Hematopoietic multipotent progenitor cell treated with erythropoietin and hydrocortisone succinate and interleukin-3 and kit ligand, for 15 days (in vitro differentiated cells): ENCODE measurements at places on chromosomes 16 and 17.

GRCh38 chr17:74639704-74640151 is 16.2 kb upstream of the CD300E start:
- DNase-seq, result no peak

DNA sequence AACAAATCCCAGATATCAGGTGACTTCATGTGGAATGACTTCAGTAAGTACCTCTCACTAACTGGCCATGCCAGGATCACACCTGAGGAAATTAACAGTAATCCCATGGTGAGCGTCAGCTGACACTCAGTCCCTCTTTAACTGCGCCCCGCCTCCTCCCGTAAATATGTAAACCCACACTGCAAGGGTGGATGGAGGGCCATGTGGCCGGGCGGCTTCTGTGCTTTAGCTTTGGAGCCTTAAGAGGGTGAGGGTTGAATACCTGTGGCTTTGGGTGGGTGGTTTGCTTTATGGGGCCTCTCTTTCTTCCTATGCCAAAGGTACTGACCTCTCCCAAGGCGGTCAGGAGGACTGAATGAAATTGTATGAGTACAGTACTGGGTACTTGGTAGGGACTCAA is 141.7 kb downstream of the MRM1 start:
- no peak for DNase-seq

- DNase-seq, result peak; percentile 35
These were observed 21.3 kb downstream of the SRCIN1 start for GRCh38 chr17:38584350-38584925.

DNA sequence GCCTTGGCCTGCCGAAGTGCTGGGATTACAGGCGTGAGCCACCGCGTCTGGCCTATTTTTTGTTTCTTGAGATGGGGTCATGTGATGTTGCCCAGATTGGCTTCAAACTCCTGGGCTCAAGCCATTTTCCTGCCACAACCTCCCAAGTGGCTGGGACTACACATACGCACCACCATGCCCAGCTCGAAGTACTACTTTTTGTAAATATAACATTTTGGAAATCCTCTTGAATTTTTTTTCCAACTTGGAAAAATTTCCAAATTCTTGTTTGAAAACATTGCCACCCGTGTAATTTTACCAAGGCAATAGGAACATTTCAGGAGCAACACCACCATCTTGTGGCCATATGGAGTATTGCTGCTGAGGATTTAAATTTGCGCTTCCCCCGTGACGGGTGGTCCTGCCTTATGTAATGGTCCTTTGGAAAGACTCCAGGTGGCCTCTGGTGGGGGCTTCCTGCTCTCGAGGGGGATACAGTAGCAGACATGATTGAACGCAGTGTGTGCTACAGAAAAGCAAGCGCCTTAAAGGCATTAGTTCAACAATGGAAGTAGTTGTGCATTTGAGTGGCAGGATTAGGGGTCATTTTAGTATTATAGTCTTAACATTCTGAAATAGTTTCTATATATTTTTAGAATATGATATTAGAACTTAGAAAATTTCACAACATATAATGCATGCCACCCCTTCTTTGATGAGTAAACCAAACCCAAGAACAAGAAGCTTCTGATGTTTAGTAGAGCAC is 8.0 kb downstream of the FLYWCH1 start:
- peak; percentile 77 for DNase-seq

- DNase-seq, result no peak
These were observed 25.7 kb downstream of the AKAP1 start for GRCh38 chr17:57110579-57111325.

DNA sequence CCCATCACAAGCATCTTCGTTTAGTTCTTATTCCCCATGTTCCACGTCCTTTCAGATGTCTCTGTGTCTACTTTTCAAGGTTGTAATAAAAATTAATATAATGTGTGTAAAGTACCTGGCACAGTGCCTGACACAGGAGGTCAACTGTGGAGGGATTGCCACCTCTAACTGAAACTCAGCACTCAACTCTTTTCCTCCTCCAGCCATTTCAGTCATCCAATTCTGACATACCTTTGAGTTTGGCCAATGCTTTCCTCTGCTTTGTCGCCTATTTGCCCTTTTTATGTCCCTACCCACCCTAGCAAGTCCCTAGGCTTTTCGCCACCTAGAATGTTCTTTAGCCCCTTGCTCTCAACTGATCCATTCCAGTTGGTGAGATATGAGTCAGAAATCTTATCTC is 1.6 kb downstream of the UBE2Z start:
- DNase-seq, result no peak

GRCh38 chr16:80623376-80623775 is 82.6 kb downstream of the DYNLRB2 start:
- DNase-seq, result no peak

- no peak for DNase-seq
These were observed 7.4 kb downstream of the RAD51C start for GRCh38 chr17:58699771-58700170.

- no peak for DNase-seq
These were observed 5.7 kb downstream of the CTRB1 start for GRCh38 chr16:75224306-75225082.

DNA sequence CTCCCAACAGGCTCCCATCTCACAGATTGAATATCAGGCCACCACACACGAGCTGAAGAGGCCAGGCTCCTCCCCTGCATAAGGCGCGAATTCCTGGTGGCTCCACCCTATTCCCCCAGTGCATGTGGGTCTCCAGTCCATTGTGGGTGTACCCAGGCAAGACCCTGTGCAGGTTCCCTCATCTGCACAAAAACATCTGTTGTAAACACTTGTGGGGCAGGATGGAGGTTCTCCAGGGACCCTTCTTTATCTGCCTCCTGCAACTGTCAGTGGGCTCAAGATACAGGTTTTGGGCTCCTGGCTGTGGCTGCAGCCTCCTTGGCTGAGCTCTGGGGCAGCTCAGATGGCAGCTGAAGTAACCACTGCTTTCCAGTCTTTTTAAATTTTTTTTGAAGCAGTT is 17.6 kb upstream of the LGALS9 start:
- DNase-seq, result peak; percentile 74

DNA sequence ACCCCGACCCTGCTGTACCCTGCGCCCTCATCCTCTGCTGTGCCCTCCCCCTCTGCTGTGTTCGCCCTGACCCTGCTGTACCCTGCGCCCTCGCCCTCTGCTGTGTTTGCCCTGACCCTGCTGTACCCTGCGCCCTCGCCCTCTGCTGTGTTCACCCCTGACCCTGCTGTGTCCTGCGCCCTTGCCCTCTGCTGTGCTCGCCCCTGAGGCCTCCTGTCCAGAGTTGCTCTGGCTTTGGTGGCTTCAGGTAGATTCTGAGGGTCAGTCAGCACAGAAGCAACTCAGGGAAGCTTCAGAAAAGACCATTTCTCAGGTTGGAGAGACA is 11.5 kb downstream of the ZNF276 start:
- no peak for DNase-seq

DNA sequence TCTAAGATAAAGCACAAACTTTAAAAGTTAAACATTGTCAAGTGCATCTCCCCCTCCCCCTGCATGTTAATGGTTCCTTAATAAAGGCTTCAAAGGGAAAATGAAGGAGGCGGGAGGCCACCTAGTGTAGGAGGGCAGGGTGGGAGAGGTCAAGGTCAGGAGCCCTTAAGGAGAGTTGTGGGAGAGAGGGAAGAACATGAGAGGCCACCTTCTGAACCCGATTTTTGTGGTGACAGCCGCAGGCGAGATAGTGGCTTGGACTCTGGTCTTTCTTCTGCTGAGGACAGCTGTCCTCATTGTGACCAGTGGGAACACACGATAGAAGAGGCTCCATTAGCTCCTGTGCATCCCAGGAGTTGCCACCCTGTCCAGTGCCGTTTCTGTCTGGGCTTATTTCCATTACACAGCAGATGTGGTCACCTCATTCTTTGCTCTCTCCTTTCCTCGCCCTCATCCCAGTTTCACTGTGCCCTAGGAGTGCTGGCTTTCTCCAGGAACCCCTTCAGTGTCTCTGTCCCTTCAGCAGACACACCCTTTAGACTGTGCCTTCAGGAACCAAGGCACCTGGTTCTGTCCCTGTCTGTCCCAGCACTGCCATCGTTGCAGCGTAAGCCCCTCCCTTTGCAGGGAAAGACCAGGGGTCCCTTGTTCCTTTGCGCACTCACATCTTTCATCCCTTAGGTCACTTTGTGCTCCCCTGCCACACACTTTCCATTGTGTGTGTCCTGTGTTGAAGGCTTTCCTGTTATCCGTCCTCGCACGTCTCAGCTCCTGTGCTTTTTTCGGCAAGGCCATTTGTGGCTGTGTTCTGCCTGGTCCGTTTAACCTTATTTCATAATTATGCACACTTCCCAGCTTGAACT is 7.5 kb downstream of the SEC14L1 start:
- DNase-seq, result no peak

DNA sequence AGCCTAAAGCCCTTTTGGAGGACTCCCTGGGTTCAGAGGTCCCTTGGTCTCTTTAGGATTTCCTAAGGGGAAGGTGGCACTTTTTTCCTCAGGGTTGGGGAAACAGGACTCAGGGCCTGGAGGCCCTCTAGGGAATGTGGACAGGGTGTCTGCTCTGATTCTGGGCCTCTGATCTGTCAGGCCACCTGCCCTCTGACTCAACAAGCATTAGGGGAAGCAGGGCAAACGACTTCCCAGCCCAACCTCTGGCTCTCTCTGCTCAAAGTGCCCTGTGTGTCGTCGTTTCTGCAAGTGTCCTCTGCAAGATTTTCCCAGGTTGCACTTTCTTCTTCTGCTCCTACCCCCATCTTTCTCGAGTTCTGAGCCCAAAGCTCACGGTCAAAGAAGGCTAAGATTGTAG is 6.6 kb upstream of the IGFBP4 start:
- DNase-seq, result no peak

DNA sequence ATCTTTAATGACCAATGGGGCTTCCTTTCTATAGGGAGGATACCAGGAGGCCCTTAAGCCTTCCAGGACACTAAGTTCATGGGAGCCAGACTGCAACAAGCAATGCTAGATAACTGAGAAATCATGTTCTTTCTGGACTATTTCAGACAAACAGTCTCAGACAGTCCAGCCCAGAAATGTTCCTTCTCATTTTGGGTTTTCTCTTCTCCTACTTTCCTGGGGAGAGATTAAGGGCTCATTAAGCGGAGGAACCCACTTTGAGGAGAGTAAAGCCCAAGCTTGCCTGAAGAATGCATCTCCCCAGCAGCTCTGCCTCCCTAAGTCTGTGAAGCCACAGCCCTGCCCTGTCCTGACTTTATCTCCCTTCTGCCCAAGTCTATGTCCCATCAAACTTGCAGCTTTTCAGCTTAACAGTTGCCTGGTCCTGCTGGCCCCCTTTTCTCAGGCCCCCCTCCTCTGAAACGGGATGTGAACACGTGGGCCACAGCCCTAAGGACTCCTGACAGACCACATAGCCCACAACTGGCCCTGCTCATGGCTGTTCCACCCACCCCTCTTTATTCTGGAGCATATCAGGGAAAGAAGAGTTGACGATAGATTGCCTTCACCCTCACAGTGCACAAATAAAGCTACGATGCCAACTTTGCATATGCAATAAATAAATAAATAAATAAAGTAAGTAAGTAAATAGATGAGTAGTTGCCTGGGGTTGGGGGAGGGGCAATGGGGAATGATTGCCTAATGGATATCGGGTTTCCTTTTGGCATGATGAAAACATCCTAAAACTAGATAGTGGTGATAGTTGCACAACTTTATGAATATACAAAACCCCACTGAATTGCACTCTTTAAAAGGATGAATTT is 111.0 kb downstream of the N4BP1 start:
- no peak for DNase-seq

DNA sequence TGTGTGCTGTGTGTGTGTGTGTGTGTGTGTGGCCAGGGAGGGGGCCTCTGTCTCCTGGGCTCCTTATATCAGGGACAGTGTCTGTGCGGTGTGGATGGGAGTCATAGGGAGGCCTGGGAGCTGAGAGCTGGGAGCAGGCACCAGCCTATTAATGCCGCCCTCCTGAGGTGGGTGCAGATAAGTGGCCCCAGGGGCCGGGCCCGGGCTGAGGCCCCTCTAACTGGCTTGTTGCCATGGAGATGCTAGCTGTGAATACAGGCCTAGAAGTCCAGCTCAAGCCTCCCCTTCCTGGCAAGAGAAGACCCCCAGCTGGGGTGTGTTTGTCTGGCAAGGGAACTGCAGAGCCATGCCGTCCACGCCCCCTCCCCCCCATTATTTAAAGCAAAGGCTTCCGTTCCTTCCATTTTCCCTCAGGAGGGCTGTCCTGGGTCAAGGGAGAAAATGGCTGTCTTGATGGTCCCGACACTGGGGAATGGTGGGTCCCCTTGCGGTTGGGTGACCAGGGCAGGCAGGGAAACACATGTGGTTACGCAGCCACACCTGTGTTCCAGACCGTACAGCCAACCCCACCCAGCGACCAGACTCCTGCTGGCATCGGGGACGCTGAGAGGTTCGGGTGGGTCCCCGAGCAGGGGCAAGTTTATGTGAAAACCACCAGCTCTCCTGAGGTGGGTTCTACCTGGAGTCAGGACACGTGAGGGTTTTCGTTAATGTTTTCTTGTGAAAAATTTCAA is 141.1 kb downstream of the MRM1 start:
- no peak for DNase-seq

GRCh38 chr17:44796731-44797130 is 33.4 kb downstream of the GJC1 start:
- no peak for DNase-seq

- no peak for DNase-seq
These were observed 173.4 kb downstream of the RAB11FIP4 start for GRCh38 chr17:31564883-31565301.
